Stimulated activated CD4-positive, alpha-beta T cell treated with anti-CD3 and anti-CD28 coated beads, Interleukin-15, amount 100 ng/mL, for 1 hour (primary cell): ENCODE measurements at places on chromosomes 1 and 21.

GRCh38 chr1:33170351-33171274, 11.2 kb downstream of the TRIM62 start:
- no peak for DNase-seq

DNA sequence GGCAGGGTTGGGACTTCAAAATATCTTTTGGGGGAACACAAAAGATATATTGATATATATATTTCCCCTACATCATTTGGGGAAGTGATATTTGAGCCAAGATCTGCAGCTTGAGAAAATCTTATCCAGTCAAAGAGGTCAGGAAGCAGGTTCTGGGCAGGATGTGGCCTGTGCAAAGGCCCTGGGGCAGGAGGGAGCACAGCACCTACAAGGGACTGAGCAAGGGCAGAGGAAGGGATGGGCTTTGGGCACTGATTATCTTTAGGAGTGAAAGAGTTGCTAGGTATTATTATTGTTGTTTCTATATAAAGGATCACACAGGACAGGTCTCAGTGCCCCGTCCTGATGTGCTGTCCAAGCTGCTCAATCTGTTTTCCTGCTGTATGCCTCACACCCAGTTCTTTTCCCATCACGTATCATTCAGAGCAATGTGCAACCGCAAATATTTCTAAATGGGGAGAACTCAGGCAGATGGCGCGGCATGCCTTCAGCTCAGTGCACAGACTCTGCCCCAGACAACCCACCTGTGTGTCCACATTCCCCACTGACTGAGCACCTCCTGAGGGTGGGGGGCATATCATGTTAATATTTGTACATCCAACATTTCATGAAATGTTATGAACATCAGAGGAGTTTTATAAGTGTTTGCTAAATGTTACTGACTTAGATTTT, 28.1 kb upstream of the GPR137B start:
- DNase-seq, result no peak

DNA sequence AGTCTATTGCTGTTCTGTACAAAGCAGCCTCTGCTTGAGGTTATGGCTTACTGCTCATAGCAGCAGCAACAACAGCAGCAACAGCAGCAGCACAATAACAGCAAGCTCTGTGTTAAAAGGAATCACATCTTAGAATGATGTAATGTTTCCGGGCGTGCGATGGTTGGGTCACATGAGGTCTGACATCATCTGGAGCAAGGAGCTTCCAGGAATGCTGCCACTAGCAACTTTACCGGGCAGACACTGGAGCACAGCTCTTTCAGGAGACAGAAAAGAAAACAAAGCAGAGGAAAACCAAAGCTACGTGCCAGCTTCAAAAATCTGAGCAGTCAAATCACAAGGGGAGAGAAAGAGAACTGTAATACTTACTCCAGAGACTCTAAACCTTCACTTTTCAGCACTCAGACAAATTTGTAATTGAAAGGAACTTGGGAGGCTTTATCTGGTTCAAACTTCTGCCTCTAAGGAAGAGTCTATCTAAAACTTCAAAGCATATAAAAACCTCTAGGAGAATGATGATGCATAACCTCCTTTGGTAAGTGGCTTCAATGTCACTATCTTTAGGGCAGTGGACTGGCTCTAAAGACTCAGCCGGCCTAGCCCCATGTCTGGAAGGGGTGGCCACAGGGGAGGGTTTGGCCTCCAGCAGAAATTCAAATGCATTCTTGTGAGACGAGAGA, 28.3 kb upstream of the RAB3GAP2 start:
- DNase-seq, result no peak

DNA sequence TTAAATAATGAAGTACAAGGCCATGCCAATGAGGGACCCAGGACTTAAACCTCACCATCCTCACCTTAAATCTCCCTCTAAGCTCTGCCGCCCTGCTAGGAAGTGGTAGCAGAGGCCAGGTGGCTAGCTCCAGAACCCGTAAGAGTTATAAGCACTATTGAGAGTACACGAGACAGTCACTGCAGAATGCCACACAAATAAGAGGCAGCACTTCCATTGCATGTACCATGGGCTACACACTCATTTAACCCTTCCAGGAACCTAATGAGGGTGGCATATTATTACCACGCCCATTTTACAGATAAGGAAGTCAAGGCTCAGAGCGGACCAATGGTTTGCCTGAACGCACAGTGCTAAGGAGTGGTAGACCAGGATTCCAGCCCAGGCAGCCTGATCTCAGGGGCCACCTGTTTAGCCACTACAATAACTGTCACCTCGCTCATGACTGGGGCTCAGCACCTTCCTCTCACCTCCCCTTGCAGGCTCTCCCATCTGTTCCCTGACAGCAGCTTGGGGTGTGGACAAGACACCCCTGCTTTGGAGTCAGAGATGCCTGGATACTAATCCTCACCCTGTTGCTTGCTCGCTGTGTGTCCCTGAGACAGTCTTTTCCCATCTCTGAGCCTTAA, 54.8 kb upstream of the ID3 start:
- DNase-seq, result no peak

- DNase-seq, result no peak
Observed at GRCh38 chr1:29824511-29825273, 588.4 kb downstream of the PTPRU start.

- DNase-seq, result no peak
Observed at GRCh38 chr1:64913361-64914015, 52.9 kb downstream of the JAK1 start.

DNA sequence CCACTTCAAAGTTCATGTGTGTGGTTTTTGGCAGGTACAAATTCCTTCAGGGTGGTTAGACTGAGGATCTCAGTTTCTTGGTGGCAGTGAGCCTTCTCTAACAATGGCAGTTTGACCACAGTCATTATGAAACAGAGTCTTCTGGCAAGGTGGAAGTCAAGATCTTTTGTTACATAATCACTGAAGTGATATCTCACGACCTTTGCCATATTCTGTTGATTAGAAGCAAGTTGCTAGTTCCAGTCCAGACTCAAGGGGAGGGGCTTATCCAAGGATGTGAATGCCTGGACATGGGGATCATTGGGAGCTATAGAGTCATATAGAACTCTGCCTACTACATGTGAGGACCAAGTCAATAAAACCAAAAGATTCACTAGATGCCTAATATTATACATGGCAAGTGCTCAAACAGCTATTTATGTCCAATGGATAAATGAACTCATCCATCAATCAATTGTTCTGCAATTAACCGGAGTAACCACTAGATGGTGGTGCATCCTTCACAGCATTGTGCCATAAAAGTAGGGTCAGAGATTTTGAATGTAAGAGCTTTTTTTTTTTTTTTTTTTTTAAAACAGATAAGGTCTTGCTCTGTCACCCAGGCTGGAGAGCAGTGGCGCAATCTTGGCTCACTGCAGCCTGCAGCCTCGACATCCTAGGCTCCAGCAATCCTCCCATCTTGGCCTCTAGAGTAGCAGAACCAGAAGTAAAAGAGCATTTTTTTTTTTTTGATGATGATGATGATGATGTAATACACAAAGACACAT, 131.9 kb downstream of the CRB1 start:
- DNase-seq, result no peak

DNA sequence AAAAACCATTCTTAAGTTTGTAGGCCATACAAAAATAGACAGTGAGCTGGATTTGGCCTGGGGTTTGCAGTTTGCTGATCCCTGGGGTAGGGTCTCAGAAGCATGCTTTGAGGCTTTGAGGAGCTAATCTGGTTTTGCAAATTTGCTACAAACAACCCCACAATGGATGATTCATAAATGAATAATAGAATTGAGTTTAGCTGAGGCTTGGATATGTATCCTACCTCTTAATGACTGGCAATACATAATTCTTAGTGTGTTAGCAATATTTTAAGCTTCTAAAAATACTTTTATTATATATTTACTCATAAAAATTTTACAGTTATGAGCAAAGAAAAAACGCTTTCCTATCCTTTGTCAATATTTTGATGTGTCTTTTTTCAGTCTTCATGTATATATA, 50.6 kb downstream of the ROR1 start:
- DNase-seq, result no peak

GRCh38 chr1:31373056-31373896, at the start of gene FABP3:
Gene FABP3, minus strand, starts transcription at chr1:31373076. Its CDS starts 62 bp downstream, at chr1:31373014.
- DNase-seq, result no peak
